ENCODE measurements at places on chromosomes 11 and 22. TPM values are rescaled to one million over a fixed set of nuclear protein-coding genes. Genes with fewer than 3 reads are reported as not detected.

DNA sequence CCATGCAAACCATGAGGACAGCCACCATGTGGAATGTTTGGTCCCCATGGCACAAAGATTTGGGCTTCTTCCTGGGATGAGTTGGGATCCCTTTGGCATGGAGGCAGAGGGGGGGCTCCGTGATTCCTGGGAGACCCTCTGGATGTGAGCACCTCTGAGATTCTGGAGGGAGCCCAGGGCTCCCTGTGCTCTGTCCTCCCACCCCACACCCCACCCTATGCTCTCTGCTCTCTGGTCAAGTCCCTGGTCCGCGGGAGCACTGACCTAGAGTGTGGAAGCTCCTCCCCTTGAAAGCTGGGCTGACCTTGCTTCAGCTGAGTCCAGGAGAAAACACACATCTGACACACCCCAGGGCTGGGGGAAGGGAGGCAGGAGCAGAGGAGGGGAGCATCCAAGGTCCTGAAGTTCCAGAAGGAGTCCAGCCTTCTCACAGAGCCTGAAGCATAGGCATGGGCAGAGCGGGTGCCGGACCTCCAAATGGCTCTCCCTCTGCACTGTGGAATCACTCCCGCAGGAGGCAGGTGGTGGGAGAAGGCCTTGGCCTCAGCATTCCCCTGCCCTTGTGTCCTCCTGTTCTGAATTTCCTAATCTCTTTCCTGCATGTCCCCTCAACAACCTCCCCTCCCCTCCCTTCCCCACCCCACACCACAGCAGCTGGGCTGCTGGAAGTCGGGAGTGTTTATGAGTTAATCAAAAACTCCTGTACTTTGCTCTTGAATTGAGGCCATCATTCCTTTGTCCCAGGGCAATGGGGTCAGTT is 25.7 kb upstream of the OAF start:
- no peak overlapping the region for H3K27ac ChIP-seq
- no peak overlapping the region for H3K4me3 ChIP-seq
- H3K27me3 ChIP-seq: peaks cover 64% of the 10 kb centered on the region
- H3K4me1 ChIP-seq: peaks cover 9% of the 10 kb centered on the region
- H3K36me3 ChIP-seq: no peaks in the 10 kb centered on the region

DNA sequence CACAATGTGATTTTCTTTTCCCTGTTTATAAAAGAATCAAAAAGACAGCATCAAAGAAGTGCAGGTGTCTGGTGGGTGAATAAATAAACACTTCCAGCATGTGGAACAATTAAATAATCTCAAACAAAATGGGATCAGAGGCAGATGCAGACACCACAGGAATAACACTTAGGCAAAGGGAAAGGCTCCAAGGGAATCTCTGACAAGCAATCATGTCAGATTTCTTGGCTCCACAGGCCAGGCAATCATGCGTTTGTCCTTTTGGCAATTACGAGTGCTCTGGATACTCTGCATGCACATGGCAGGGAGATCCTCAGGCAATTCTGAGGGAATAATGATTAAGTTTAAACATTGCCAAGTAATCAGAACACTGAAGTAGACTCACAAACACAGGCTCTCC is 403.5 kb upstream of the LUZP2 start:
- H3K4me1 ChIP-seq: peaks cover 8% of the 10 kb centered on the region
- H3K36me3 ChIP-seq: no peaks in the 10 kb centered on the region
- H3K27me3 ChIP-seq: no peaks in the 10 kb centered on the region
- no peak for DNase-seq

DNA sequence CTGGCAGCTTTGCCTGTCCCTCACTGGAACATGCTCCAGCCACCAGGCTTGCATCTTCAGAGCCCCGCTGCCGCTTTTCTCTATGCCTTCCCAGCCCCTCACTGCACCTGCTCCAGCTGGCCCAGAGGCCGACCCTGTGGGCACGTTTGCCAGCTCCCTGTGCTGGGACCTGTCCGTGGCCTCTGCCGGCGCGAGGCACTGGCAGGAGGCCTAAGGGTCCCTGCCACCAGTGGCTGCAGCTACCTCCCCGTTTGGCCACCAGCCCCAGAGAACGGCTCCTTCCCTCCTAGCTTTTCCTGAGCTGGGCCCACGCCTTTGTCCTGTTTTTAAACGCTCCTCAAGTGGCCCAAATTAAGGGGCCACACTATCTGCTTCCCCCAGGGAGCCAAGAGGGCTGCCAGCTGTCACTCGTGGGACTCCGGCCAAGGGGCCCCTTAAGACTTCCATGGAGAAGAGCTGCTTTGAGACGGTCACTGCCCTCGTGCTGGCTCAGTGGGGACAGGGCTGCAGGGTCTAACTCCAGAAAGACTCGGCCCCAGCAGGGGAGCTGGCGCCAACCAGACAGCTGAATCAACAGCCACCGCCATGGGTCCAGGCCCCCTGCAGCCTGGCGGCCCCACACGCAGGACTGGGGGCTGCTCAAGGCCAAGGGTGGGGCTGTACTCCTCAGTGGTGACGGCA is 24.6 kb upstream of the WNT7B start:
- no peak overlapping the region for H3K27ac ChIP-seq
- H3K4me1 ChIP-seq: peaks cover 6% of the 10 kb centered on the region
- DNase-seq: no peak

GRCh38 chr22:49880281-49880680 is 26.6 kb downstream of the ZBED4 start:
- H3K4me3 ChIP-seq: no peak overlapping the region
- no peak for DNase-seq
- H3K27me3 ChIP-seq: no peaks in the 10 kb centered on the region
- H3K27ac ChIP-seq: no peak overlapping the region
- peaks cover 46% of the 10 kb centered on the region for H3K36me3 ChIP-seq
- no peaks in the 10 kb centered on the region for H3K4me1 ChIP-seq

GRCh38 chr11:108751444-108751843 is 86.6 kb downstream of the DDX10 start:
- no peak overlapping the region for H3K4me3 ChIP-seq
- H3K27me3 ChIP-seq: no peaks in the 10 kb centered on the region
- no peak overlapping the region for H3K27ac ChIP-seq
- H3K4me1 ChIP-seq: no peaks in the 10 kb centered on the region

GRCh38 chr11:19827399-19828135 is 114.9 kb downstream of the NAV2 start:
- H3K4me3 ChIP-seq: no peak overlapping the region
- no peak overlapping the region for H3K27ac ChIP-seq
- DNase-seq: no peak
- no peaks in the 10 kb centered on the region for H3K27me3 ChIP-seq
- H3K36me3 ChIP-seq: no peaks in the 10 kb centered on the region

Gene RAB38
- 6.3 TPM for total RNA-seq

Gene EHBP1L1
- 81.0 TPM for total RNA-seq
